Brain microvascular endothelial cell (primary cell): ENCODE measurements at places on chromosomes 1 and 21.

- peak; percentile 45 for DNase-seq
These were observed 1.2 kb upstream of the LHX9 start for GRCh38 chr1:197915862-197916499.

DNA sequence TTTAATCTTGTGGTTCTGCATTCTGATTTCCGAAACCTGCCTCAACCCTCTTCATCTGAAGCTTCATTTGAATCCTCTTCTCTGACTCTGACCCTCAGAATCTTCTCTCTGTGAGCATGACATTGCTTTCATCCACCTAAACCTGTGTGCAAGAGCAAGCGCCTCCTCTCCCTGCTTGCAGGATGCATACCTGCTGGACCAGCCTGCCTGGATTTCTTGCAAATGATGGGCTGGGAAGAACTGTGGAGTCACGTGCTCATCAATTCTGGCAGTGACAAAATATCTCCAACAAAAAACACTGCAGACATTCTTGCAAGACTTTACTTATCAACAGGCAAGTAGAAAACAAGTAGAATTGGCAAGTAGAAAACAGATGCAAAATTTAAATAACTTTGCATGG is 20.8 kb upstream of the SLC35F3 start:
- DNase-seq, result no peak

- DNase-seq, result no peak
These were observed 200.8 kb downstream of the RHOU start for GRCh38 chr1:228935855-228936727.

GRCh38 chr1:202810193-202810614 is 550 bp upstream of the PCAT6 start:
- no peak for DNase-seq

GRCh38 chr1:113198806-113199205 is 125.8 kb downstream of the LRIG2 start:
- DNase-seq, result no peak

DNA sequence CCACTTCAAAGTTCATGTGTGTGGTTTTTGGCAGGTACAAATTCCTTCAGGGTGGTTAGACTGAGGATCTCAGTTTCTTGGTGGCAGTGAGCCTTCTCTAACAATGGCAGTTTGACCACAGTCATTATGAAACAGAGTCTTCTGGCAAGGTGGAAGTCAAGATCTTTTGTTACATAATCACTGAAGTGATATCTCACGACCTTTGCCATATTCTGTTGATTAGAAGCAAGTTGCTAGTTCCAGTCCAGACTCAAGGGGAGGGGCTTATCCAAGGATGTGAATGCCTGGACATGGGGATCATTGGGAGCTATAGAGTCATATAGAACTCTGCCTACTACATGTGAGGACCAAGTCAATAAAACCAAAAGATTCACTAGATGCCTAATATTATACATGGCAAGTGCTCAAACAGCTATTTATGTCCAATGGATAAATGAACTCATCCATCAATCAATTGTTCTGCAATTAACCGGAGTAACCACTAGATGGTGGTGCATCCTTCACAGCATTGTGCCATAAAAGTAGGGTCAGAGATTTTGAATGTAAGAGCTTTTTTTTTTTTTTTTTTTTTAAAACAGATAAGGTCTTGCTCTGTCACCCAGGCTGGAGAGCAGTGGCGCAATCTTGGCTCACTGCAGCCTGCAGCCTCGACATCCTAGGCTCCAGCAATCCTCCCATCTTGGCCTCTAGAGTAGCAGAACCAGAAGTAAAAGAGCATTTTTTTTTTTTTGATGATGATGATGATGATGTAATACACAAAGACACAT is 131.9 kb downstream of the CRB1 start:
- peak; percentile 68 for DNase-seq

DNA sequence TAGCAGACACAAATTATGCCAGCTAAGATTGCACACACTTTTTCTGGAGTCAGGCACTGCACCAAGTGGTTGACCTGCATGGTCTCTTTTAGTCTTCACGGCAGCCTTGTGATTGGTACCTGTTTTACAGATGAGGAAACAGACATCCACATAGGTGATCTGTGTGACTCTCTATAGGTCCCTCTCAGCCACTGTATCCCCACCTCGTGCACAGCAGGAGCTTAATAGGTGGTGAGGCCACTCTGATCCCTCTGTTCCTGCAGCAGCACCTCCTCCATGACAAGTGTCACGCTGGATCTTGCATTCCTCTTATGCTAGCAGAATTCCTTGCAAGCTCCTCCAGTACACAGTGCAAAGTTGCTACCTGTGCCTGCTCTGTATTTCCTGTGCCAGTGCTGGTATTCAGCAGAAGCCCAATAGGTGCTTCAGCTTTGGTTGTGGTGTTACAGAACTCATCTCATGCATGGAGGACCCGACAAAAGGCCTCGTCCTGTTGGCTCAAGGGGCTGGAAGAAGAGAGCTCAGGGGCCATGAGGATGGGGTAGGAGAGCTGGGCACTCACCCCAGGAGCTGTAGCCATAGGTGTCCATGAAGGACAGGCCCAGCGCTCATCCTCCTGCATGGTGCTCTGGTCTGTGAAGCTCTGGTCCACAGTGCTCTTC is 546.7 kb downstream of the PTPRU start:
- DNase-seq, result no peak

DNA sequence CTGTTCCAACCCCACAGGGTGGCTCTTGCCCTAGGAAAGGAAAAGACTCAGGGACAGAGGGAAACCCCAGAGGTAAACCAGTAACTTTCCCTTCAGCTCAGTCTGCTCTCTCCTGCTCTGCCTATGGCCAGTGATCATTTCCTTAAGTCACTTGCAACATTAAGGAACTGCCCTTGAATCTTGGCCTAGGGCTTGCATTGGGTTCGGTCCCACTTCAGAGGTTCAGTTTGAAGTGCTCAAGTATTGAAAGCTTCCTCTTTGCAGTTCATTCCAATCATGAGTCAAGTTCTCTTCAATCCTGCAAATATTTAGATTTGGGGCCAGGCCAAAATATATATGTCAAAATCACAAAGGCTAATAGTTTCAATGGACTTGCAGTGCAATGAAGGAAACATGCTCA is 97.7 kb upstream of the IRF2BP2 start:
- no peak for DNase-seq

- no peak for DNase-seq
These were observed 19.2 kb upstream of the GUCA2B start for GRCh38 chr1:42133809-42134526.

- no peak for DNase-seq
These were observed 122.3 kb downstream of the ZC3H11B start for GRCh38 chr1:219490566-219490965.

DNA sequence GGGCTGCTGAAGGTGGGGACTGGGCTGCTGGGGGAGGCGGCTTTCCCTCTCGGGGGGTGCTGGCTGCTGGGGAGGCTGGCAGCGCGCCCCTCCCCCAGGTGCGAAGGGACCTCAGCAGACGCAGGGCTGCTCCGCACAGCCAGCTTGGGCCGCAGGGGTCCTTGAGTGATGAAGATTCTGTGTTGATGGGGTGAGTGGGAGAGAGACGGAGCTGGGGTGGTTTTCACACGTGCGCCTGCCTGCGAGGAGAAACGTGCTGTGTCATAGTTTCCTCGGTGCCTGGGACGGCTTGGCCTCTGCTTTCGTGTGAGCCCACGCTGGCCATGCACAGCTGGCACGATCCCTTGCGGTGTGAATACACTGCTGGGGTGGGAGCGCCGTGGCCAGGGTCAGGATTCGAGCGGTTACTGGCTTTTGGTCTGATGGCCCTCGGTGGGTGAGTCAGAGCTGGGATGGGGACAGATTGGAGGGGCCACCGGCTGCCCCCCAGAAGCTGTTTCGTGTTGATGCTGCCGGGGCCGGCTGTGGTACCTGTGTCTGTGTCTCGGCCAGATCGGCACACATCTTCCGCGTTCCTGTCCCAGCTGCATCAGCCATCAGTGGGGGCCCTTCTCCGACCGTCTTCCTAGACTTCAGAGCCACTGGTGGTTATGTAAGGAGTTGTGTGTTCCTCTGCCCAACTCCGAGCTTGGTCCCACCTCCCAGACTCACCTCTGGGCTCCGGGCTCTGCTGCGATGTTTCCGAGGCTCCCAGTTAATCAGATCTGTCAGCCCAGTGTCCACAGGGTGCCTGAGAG is 24.9 kb downstream of the PRKCZ start:
- no peak for DNase-seq

GRCh38 chr21:16194788-16195537 is 465.2 kb downstream of the USP25 start:
- DNase-seq, result peak; percentile 43

- DNase-seq, result no peak
These were observed 18.8 kb downstream of the PLEKHM2 start for GRCh38 chr1:15702722-15703550.

DNA sequence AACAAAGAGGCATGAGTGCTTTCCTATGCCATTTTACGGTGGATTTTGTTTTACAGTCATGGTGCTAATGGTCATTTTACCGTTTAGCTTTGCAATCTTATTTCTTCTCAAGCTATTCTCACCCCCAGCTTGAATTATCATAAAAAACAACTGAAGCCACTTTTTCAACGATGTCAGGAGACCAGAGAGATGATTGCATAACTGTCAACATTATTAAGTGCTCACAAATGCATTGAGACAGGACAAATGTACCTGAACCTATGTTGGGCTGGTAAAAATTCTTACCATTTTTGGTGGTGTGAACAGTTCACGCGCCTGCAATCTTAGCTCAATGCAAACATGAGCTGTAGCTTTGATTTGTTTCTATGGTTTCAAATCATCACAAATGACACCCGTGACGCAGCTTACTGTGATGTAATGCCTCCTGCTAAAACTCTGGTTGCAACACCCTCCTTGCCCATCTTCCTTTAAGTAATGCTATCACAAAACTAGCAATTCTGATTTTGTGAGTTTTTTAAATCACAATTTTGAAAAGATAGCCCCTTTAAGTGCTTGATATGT is 104.4 kb downstream of the UCHL5 start:
- no peak for DNase-seq

DNA sequence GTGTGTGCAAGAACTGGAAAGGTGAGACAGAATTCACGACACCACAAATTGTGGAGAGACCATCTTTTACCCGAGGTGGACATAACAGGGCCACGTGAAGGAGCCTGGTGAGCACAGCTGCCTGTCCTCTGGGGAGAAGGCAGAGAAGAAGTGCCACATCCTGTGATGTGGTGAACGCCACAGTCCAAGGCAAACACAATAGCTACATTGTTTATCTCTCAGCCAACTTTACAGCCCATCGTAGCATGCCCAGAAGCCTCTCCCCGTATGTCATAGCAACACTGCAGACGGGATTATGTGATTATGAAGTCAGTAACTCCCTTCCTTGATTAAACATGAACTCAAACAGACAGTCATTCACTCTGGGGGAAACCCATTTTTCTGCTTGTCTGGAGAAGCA is 612.2 kb downstream of the SMYD3 start:
- DNase-seq, result no peak

GRCh38 chr1:200590001-200590400 is 30.6 kb downstream of the KIF14 start:
- DNase-seq, result no peak

DNA sequence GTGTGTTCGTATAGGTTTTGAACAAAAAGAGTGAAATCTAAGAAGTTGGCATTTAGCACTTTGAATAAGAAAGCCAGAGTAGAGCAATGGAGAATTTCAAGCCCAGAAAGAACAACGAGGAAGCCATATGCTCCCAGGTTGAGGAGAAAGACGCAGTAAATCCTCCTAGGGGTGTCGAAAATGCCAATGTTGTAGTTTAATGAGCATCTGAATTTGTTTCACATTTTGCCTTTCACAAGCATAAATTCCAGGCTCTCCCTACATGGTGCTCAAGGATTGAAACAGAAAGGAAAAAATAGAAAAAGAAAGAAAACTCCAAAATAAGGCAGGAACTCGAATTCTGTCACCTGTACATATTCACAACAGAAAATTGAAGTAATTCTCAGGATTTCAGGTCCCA is 264.7 kb upstream of the SGIP1 start:
- no peak for DNase-seq

DNA sequence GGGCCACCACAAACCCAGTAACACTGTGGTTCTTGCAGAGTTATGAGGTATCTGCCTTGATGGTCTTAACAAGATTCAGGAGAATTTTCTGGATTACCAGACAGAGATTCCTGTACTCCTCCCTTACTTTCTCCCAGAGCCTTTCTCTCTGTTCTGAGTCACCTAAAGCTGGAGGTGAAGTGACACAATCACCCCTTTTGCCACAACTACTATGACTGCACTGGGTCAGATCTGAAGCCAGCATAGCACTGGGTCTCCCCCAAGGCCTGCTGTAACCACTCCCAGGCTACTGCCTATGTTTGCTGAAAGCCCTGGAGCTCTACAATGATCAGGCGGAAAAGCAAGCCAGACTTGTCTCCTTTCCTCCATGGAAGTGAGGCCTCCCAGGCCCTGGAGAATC is 156.7 kb upstream of the NEGR1 start:
- DNase-seq, result peak; percentile 45

DNA sequence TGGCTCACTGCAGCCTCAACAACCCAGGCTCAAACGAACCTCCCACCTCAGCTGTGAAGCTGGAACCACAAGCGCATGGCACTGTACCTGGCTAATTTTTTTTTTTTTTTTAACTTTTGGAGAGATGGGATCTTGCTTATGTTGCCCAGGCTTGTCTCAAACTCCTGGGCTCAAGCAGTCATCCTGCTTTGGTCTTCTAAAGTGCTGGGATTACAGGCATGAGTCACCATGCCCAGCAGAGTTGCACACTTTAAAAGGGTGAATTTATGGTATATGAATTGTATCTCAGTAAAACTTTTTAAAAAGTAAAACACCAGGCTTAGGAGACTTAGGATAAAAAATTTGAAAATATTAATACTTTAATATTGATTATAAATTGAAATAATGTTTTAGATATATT is 99.1 kb downstream of the CLEC20A start:
- peak; percentile 20 for DNase-seq

DNA sequence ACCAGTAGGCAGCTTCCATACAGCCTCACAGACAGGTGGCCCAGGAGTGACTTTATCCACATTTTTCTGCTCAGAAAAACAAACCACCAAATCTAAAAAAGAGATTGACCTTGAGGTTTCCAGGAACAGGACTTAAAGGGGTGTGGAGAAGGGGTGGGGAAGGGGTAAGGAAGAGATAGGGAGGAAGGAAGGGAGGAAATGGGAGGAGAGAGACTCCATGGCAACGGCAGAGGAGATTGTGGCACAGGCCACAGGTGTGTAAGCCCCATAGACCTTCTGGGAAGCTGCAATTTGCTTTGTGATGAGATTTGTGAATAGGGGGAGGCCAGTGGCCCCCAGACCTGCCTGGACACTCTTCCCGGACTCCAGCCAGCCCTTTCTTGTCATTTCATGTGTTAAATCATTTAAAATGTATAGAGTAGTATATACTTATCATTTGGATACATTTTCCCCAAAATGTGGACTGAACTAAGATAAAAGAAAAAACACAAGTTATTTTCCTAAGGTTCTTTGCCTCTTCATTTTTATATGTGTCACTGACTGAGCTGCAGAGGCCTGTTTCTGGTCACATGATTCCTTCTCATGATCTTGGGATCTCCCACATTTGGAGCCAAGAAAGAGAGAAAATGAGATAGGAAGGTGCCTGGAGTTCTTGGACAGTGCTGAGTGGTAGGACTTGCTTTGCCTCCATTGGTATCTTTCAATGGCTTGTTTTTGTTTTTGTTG is 55.5 kb downstream of the CLIC6 start:
- DNase-seq, result no peak

GRCh38 chr1:153566414-153567371 is 1.0 kb upstream of the S100A2 start:
- DNase-seq, result peak; percentile 98
